Activated naive CD4-positive, alpha-beta T cell (primary cell): ENCODE measurements at places on chromosomes 5 and 9.

- no peak for DNase-seq
Measured at GRCh38 chr5:149420545-149421371, 41.7 kb upstream of the IL17B start.

DNA sequence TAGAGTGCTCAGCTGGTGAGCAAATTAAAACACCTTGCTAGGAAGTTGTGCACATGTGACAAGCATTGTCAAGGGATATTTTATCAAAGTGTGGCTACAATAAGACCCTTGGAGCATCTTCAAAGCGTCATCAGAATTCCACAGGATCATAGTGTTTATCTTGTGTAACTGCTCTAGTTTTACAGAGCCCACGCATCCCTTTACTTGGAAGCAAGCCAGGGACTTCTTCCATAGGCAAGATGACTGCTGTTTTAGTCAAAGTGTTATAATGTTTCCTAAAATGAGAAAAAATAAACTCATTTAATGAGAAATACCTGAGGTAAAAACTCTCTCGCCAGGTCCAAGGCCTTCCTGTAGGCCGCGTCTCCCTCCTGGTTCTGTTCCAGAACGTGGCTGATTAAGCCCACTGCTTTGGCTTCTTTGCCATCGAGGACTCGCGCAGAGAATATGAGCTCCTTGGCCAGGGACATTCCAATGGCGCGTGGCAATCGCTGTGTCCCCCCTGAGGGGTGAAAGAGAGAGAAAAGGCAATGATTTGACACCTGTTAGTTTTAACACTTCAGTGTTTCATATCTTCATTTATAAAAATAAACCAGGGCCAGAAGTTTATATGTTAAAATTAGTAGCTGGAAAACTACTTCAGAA is 141.1 kb downstream of the AUH start:
- DNase-seq: no peak

DNA sequence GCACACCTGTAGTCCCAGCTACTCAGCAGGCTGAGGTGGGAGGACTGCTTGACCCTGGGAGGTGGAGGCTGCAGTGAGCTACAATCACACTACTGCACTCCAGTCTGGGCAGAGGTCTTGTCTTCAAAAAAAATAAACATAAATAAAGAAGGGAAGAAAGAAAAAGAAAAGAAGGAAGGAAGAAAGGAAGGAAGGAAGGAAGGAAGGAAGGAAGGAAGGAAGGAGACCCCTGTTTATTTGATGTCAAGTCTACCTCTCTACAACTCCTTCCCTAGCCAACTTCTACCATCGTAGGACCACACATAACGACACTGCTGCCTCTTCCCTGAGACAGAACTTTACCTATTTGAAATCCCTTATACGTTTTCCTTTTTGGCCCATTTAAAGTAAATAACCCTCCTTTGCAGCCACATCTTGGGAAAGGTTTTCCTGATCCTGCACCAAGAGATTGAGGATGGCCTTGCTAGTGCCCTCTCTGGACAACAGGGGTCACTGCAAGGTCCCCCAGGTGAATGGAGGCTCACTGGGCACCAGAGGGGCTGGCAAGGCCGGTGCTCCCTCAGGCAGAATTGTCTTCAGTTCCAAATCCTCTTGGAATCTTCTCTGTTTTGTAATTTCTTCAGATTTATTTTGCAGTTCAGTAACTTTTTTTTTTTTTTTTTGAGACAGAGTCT is 10.5 kb downstream of the RPS14 start:
- no peak for DNase-seq

GRCh38 chr9:95552814-95553546 is 36.2 kb upstream of the PTCH1 start:
- no peak for DNase-seq

- DNase-seq: no peak
Measured at GRCh38 chr5:152349683-152350526, 55.2 kb downstream of the NMUR2 start.

GRCh38 chr5:39185761-39186160 is 33.6 kb downstream of the FYB1 start:
- DNase-seq: no peak

GRCh38 chr5:79924936-79925893 is 65.8 kb downstream of the MTX3 start:
- no peak for DNase-seq

- no peak for DNase-seq
Measured at GRCh38 chr9:73162987-73163768, 11.5 kb downstream of the ANXA1 start.
